ENCODE measurements at places on chromosomes 7 and 10.

DNA sequence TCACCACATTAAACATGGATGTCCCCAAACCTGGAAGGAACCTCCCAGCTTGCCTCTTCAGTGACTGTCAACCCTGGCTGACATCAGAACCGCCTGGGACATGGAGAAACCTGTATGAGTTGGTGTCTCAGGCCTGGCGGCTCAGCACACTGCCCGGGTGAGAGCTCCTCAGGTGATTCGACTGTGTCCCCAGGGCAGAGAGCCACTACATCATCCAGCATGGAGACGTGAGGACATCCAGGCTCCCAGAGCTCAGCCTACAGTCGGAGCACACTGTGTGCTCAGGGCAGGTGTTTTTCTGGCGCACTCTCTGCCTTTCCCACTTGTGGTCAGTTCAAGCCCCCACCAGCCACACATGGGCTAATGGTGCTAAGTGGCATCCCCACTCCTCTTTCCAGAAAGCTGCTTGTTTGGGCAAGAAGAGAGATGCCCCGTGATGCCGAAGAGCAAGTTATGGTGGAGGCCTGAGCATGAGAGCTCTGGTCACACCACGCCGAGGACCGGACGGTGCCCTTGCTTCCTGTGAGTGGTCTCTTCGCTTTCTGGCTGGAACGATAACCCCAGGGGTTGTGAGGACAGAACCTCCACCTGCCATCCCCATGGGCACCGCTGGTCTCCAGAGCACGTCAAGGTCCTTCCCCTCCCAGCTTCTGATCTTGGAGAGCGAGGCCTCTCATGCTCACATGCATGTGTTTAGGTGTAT, 38.5 kb downstream of the AMZ1 start:
- no peak for DNase-seq

DNA sequence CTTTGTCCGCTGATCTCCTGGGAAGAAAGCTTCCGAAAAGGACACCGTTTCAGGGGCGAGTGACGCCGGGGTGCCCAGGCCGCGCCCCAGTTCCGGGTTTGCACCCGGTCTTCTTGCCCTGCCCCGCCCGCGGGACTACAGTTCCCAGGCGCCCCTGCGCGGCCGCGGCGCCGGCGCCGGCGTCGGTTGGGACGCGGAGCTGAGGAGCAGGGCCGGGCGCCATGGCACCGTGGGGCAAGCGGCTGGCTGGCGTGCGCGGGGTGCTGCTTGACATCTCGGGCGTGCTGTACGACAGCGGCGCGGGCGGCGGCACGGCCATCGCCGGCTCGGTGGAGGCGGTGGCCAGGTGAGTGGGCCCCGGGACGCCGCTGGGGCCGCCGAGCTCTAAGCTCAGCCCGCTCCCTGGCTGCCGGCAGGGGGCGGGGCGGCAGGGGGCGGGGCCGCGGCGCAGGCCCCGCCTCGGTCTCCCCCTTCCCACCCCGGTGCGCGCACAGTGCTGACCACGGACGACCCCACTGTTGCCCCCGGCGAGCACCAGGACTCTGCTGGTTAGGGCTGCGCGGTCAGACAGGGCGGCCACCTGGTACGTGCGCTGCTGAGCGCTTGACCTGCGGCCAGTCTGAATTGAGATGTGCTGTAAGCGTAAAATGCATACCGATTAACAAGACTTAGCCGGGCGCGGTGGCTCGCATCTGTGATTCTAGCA, at the start of gene LHPP:
LHPP (plus strand) TSS at position 182 of the 706 bp plus-strand sequence; CDS start at position 222, 40 bp downstream.
- peak; percentile 98 for DNase-seq

- DNase-seq: no peak
Observed at GRCh38 chr7:29192811-29193210, 1.8 kb upstream of the CHN2 start.

- no peak for DNase-seq
Observed at GRCh38 chr7:20412032-20412431, 81.3 kb downstream of the ITGB8 start.

GRCh38 chr7:157715071-157715937, 378.5 kb downstream of the DNAJB6 start:
- peak; percentile 44 for DNase-seq

DNA sequence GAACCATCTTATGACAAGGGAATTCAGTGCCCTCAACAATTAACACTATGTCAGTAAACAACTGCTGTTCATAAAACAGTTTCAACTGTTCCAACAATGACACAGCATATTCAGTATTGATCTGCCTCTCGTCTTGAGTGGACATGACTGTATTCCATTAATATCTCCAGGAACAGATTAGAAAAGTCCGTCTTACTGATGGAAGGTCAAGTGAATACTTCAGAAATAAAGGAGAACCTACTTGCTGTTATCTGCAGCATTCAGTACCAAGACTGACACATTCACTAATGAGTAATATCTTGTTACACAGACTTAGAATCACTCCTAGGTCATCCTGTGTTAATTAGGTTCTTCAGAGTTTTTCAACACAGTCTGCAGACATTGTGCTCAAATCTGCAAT, 12.1 kb downstream of the KBTBD2 start:
- DNase-seq: no peak

DNA sequence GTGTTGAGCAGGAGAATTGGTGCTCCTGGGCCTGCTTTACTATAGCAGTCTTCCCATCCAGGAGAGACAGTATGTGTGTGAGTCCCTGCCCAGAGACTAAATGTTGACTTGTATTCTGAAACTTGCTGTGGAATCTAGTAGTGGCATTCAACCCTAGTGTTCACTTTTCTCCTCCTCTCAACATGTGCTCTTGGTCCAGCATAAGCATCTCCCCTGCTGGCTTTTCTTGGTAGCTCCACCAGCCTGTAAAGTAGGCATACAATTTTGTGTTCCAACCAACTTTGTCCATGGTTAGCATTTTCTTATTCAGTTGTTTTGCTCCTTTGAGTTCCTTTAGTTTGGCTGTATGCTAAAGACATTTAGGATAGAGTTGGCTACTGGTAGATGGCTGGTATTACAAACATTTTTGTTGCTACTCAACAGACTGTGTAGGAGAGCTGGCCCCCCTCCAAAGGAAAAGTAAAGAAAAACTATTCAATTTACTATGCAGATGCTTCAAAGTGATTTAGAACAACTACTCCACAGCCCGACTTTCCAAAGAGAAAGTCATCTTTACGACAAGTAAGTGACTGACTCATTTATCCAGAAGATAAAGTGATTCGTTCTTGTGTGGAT, 46.0 kb downstream of the ASB4 start:
- DNase-seq: no peak

DNA sequence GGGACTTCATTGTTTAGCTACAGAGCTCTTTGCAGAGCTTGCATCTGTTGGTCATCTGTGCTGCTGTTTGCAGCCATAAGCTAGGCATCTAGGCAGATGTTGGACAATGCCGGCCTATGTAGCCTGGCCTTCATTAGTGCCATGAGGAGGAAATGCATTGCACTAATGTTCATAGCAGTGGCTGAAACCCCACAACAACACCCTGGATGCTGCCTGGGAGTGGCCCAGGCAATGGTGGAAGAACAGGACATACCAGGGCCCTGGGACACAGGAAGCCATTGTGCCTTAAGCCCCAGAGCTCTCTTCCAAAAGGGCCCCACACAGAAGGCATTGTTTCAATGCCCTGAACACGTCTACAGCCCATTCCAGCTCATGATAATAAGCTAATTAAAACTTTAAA, 131.5 kb upstream of the LYZL1 start:
- DNase-seq: no peak

DNA sequence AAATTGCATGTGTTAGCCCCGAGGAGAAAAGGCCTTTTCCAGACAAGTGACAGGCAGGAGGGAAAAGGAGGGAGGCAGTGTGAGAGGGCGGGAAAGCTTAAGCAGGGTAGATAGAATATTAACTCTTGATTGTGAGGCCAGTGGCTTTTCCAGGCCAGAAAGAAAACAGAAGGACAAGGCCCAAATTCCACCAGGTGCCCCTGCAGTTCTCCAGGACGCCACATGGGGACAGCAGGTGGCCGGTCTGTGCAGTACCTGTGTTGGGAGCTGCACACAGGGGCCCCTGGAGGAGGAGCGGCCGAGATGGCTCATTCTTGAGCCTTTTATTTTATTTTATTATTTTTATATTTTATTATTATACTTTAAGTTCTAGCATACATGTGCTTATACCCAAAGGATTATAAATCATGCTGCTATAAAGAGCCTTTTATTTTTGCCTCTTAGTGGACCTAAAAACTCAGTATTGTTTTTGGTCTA, 141.3 kb upstream of the KLF14 start:
- DNase-seq: no peak

- no peak for DNase-seq
Observed at GRCh38 chr7:22666732-22667131, 60.3 kb upstream of the IL6 start.
